ENCODE measurements at places on chromosomes 4 and X.

DNA sequence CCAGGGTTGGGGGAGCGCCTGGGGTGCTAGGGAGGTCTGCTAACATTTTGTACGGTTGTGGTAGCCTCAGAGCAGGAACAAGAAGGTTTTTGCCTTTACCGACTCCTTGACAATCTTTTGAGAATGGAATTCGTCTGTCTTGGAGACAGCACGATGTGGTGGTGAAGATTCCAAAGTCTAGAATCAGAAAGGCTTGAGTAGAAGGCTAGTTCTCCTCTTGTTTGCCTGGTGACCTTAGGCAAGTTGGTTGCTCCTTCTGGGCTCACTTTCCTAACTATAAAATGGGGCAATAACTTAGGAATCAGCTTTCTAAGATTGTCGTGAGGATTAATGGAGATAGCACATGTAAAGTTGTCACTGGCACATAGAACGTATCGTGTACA, 741 bp downstream of the FAM47E start:
- DNase-seq: no peak

- DNase-seq: no peak
Measured at GRCh38 chrX:39439906-39440798, 638.9 kb downstream of the MID1IP1 start.

- no peak for DNase-seq
Measured at GRCh38 chrX:54817220-54817820, 9.8 kb downstream of the MAGED2 start.

- no peak for DNase-seq
Measured at GRCh38 chr4:42843694-42844093, 48.8 kb upstream of the GRXCR1 start.

GRCh38 chr4:110614173-110614963, 8.5 kb downstream of the PITX2 start:
- DNase-seq: no peak

- no peak for DNase-seq
Measured at GRCh38 chrX:28910487-28910886, 323.2 kb downstream of the IL1RAPL1 start.

GRCh38 chr4:177401658-177402273, 40.5 kb downstream of the AGA start:
- no peak for DNase-seq
